ENCODE measurements at places on chromosomes 5 and 9.

DNA sequence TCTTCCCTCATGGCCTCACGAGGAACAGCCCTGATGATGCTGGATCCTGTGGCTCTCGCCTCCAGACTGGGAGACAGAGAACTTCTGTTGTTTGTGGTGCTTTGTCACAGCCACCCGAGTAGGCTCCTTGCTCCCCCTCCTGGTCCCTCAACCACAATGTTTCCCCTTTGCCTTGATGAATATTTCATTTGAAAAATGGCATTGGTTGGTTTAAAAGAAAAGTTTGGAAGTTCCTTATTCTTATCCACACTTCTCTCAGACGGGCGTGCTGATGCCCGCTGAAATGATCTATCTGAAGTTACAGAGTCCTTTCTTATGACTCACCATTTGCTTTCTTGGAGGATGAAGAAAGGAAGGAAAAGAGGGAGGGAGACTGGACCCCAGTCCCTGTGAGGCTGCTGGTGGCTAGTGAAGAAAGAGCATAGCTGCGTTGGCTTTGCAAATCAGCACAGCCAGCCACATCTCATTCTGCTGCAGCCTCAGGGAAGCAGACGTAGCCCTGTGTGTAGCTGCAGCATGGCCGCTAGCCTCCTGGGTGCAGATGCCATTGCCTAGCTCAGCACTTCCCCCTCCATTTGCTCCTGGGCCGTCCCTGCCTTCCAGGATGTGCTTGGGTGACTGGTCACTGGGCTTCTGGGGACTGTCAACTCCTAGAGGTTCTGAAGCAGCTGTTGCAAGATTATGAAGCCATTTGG, 185.9 kb downstream of the ERCC6L2 start:
- H3K27me3 ChIP-seq, result no peaks in the 10 kb centered on the region
- H3K36me3 ChIP-seq, result no peaks in the 10 kb centered on the region
- peak overlapping the region; percentile 56 for H3K27ac ChIP-seq
- no peak overlapping the region for H3K4me3 ChIP-seq
- DNase-seq, result no peak

DNA sequence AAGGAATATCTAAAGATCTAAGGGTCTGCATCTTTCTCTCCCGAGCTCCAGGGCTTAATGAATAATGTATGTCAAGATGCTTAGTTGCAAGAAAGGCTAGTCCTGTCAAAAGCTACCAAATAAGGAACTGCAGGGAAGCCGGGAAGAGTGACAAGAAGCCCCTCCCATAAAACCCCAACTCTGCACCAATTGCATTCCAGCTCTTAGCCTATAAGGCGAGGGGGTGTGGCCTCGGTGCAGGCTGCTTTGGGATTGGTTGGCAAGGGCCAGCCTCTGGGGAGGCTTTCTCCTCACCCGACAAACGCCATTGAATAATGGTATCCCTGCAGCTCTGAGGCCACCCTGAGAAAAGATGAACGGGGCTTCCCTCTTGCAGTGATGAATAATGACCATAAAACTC, 416.9 kb downstream of the RAB3C start:
- DNase-seq, result no peak
- no peak overlapping the region for H3K4me3 ChIP-seq
- peaks cover 19% of the 10 kb centered on the region for H3K4me1 ChIP-seq

DNA sequence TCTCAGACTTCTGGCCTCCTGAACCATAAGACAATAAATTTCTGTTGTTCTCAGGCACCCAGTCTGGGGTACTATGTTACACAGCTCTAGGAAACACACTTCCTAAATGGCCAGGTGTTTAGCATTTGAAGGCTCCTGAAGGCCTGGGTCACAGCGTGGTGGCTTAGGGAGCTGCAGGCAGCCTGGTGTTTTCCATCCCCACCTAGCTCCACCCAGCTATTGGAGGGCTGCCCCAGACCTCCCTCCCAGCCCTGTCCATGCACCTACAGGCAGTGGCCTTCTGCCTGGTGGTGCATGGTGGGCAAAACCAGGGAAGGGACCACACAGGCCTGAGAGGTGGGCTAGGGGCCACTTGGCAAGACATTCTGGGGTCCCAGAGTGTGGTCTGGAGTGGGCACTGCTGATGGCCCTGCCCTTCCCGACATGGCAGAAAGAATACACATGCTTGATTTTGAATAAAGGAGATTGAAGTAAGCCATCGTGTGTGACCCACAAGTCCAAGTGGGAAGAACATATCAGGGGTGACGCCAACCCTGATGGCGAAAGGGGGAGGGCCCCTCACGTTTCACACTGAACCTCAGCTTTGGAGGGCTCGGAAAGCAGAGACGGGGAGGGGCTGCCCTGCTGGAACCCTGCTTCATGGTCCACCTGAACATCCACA, 1.3 kb upstream of the SUSD3 start:
- H3K4me3 ChIP-seq, result no peak overlapping the region
- DNase-seq, result no peak
- no peak overlapping the region for H3K27ac ChIP-seq
- no peaks in the 10 kb centered on the region for H3K36me3 ChIP-seq

DNA sequence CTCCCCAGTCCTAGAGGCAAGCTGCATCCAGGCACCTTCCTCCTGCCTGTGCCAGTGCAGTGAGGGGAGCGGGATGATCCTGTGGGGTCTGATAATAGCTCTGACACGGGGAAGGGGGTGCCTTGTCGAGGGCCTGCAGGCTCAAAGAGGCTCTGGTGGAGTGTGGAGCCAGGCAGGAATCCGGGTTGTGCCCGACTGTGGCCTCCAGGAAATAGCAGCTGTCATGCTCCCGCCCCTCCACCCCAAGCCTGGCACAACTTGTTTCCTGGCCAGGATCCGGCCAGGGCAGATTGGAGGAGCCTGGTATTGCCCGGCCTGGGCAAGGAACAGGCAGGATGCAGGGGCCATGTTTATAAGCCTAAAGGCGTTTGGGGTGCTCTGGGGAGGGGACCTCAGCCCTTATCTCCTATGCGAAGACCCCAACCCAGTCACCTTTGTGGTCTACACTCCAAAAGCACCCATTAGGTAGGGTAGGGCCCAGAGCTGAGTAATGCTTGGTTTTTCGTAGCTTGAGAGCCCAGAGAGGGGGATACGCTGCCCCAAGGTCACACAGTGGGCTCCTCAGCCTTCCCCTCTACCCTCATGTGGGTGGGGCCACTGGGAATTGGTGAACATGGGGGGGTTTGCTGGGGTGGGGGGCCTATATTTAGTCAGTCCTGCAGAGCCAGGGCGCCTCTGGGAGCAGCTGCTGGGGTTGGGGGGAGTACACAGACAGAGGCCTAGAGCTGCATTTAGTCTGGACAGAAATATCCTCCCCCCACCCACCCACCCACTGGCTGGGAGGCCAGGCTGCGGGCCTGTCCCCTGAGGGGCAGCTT, 12.2 kb downstream of the CXXC5 start:
- H3K4me3 ChIP-seq, result peak overlapping the region; percentile 49
- peak; percentile 88 for DNase-seq
- H3K27me3 ChIP-seq, result no peaks in the 10 kb centered on the region
- peak overlapping the region; percentile 84 for H3K27ac ChIP-seq
- peaks cover 99% of the 10 kb centered on the region for H3K4me1 ChIP-seq

DNA sequence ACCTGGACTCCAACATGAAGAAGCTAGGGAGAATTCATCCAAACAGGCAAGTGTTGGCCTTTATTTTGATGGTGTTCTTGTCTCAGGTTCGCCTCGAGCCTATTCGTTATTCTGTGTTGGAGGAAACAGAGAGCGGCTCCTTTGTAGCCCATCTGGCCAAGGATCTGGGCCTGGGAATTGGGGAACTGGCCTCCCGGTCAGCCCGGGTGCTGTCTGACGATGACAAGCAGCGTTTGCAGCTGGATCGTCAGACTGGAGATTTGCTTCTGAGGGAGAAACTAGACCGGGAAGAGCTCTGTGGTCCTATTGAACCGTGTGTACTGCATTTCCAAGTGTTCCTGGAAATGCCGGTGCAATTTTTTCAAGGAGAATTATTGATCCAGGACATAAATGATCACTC, 367 bp downstream of the PCDHB4 start:
- no peak for DNase-seq
- peak overlapping the region; percentile 20 for H3K4me3 ChIP-seq
- H3K4me1 ChIP-seq, result no peaks in the 10 kb centered on the region
- H3K36me3 ChIP-seq, result no peaks in the 10 kb centered on the region
- no peak overlapping the region for H3K27ac ChIP-seq
- peaks cover 9% of the 10 kb centered on the region for H3K27me3 ChIP-seq

DNA sequence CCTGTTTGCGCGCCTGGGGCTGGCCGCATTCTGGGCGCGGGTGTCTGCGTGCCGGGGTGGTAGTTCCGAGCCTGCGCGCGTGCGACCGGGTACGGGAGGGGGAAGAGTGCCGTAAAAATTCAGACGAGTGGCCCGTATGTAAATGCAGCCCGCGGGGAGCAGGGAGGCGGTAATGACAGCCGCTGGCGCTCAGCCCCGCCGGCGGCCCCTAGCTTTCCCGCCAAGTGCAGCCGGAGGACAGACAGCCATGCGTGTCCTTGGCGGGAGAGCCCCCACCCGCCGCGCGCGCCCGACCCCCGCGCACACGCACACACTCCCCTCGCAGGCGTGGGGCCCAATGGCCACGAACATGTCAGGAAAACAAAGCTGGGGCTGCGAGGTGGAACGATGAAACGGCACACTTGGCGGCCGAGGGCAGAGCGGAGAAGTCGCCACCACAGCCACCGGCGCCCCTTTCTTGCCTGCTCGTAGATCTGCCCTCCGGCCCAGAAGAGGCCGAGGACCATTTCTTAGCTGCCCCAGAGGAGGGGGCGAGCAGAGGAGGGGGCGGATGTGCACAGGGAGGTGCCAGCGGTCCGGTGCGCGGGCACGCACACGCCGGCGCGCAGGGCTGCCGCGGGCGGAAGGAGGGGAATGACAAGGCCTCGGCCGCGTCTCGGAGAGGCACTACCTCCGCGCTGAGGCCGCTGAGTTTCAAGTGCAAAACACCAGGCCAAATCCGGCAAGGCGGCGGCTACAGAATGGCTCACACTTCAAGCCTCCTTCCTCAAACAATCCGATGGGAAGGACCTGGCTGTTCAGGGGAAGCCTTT, 208.4 kb downstream of the MEF2C start:
- DNase-seq, result no peak
- peaks cover 97% of the 10 kb centered on the region for H3K27me3 ChIP-seq
- H3K4me3 ChIP-seq, result peak overlapping the region; percentile 49

DNA sequence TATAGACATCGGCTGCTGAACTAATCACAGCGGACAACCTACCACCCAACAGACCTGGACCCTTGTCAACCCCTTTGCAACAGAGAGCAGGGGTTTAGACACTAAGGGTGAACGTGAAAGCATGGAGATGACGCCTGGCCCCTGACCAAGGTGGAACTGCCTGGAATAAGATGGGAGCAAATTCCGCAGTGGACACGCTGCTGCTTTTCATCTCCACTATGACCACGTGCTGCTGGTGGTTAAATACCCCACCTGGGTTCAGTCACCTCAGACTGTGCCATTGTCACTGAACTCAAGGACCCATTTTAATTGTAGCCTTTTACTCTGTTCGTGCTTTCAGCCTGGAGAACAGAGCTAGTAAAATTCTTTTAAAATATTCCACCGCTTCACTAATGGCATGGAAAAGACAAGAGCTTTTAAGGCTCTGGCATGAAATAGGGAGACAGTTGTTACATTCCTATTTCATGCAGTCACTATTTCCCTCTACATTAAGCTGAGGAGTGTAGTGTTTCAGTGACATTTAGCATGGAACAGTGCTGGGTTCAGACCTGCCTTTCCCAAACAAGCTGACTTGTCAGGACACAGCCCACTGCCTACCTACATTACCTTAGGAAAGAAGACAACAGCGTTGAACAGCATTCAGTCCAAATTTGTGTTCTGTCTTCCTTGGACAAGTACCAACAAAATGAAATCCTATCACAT, 96.8 kb downstream of the ANKRD18B start:
- H3K36me3 ChIP-seq, result no peaks in the 10 kb centered on the region
- no peak overlapping the region for H3K4me3 ChIP-seq
- no peak for DNase-seq
- peaks cover 32% of the 10 kb centered on the region for H3K27me3 ChIP-seq
- H3K27ac ChIP-seq, result no peak overlapping the region

- no peaks in the 10 kb centered on the region for H3K27me3 ChIP-seq
- H3K4me1 ChIP-seq, result no peaks in the 10 kb centered on the region
- no peak overlapping the region for H3K4me3 ChIP-seq
- H3K27ac ChIP-seq, result no peak overlapping the region
- H3K36me3 ChIP-seq, result no peaks in the 10 kb centered on the region
- DNase-seq, result no peak
These were observed 17.7 kb downstream of the S1PR3 start for GRCh38 chr9:89008744-89009545.
